ENCODE measurements at places on chromosomes 7 and 10.
A peak's percentile ranks its signal among the peaks of the same experiment; 100 is the strongest.

DNA sequence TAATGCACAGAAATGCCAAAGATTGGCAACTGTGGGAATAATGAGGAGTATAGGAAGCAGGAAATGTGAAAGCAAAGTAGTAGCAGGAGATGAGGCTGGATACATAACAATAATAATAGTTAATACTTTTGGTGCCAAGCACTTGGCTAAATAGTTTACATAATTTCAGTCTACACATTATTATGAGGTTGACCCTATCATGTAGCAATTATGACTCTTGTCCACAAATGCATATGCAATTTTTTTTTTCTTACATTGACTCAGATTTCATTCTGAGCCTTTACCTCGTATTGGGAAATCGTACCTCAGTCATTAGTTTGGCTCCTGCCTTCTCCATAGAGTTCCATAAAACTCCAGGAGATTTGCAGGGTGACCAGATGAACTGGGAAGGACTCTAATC is 219.9 kb downstream of the SUGCT start:
- DNase-seq, result no peak

- no peak for DNase-seq
Observed at GRCh38 chr7:148191391-148192065, 399.0 kb upstream of the C7orf33 start.

GRCh38 chr7:23713285-23714149 is 3.5 kb downstream of the STK31 start:
- DNase-seq, result no peak

- no peak for DNase-seq
Observed at GRCh38 chr7:116128139-116128538, 82.2 kb upstream of the TES start.

DNA sequence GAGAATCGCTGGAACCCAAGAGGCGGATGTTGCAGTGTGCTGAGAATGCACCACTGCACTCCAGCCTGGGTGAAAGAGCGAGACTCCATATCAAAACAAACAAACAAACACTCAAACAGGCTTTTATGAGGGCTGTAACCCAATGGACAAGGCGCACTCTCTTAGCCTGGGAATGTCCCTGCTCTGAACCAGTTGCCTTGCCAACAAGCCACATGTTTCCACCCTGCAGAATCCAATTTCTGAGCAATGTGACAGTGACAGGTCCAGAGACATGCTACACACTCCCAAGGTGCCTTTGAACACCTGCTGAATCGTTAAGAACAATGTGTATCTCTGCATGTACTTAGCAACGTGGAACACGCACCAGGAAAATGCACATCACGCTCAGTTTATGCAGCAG is 186.8 kb upstream of the AUTS2 start:
- DNase-seq, result no peak

DNA sequence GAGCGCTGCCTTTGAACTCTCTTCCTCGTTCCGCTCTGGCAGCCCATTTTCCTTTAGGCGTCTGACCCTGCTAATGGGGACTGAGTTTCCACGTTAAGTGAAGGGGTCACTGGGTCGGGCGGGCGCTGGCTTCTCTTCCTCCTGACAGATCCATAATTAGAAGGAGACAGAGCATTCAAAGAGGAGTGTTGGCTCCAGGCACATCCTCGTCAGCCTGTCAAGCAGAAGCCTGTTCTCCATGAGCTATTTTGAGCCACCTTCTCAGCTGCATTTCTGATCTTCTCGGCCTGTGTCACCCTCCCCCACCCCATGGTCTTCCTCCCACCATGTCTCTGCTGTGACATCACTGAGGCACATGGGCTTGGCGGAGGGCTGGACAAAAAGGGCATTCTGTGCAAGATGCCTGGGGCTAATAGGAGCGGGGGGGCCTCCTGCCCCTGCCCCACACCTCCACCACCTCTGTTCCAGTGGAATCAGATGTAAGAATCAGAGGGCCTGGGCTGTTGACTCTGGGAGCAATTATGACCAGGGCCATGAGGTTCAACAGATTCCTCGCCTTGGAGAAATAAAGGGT is 248.1 kb downstream of the PLXNA4 start:
- DNase-seq, result no peak

GRCh38 chr10:97325754-97326153 is 6.7 kb downstream of the FRAT1 start:
- DNase-seq, result no peak

DNA sequence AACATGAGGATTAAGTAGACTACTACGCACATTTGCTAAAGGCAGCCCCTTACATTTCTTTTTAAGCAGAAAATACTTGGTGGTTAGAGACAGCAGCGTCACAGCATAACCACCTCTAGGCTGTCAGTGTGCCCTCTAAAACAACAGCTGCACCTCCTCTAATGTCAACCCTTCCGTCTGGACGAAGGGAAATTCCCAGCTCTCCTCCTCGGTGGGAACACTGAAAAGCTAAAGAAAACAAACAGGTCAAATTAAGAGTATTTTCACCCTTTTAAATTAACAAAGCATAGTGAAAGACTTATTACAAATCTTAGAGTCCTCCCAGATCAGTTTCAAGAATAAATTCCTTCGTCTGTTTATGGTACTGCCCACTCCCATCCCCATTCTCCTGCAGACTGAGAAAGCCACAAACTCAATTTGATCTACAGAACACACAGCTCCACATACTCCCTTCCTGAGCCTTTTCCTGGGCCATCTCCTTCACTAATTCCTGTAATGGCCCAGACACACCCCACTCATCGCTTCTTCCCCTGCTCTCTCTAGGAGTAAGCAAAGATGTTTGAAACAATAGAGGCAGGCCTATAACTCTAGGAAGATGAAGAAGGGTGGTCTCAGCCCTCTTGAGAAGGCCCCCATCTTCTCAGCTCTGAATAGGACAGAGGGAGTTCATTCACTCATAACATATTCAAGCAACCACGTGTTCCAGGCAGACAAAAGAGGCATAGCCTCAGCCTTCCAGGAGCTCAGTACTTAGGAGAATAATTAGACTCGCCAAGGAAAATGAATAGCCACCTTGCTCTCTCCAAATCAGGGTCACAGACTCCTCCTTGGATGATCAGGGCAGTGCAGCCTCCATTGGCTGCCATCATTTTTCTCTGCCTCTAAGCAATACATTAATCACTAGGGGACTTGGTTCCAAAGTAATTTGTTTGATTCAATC is 47.5 kb upstream of the HNRNPH3 start:
- no peak for DNase-seq

GRCh38 chr7:3399858-3400257 is 98.8 kb downstream of the SDK1 start:
- no peak for DNase-seq

DNA sequence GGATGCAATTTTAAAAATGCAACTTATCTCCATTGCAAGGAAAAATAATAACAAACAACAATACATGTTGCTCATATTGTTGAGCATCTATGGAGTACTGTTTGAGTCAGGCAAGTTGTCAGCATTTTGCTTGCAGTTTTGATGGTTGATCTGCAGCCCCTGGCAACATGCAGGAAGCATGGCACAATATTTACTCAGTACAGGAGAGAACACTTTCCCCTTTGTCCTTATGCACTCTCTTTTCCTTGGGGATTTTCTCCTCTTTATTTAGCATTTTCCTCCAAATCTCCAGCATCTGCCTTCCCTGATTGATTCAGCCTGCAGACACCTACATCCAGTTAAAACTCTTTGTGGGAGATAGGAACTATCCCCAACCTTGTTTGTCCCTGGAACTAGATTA is 620.5 kb upstream of the LRRN3 start:
- DNase-seq, result no peak

GRCh38 chr10:21130108-21130507 is 233.0 kb upstream of the NEBL start:
- no peak for DNase-seq

GRCh38 chr7:130733931-130734814 is at the start of gene KLF14:
Gene KLF14 (minus strand): TSS chr7:130734207. CDS start chr7:130734033, 174 bp downstream.
- DNase-seq, result peak; percentile 24

DNA sequence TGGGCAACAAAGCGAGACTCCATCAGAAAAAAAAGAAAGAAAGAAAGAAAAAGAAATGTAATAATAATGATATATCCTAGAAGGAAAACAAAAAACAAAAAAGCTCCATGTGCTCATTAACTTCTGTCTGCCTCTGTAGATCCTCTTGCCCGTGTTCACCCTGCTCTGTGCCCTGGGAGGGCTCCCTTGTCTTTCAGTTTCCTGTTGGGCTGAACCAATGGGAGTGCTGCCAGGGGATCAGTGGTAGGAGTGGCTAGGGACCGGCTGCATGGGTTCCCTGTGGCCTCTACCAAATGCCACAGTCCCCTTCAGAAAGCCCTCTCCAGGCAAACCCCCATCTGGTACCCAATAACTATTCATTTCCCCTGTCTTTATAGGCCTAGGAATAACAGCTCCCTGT is 51.8 kb upstream of the PARD3 start:
- DNase-seq, result no peak

- DNase-seq, result no peak
Observed at GRCh38 chr10:73812657-73813056, 1.3 kb upstream of the NDST2 start.

GRCh38 chr10:73879296-73880173 is 5.2 kb upstream of the CAMK2G start:
- peak; percentile 85 for DNase-seq

DNA sequence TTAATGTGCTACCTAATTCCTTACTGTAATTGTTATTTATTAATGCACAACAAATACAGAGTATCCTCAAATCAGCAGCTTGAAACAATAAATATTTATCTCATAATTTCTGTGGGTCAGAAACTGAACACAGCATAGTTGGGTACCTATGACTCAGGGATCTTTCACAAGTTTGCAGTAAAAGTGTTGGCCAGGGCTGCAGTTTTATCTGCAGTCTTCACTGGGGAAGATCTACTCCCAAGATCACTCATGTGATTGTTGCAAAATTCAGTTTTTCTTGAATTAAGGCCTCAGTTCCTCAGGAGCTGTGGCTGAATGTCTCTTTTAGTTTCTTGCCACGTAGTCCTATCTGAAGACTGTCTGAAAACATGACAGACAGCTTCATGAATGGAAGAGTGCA is 237.8 kb downstream of the ZWINT start:
- DNase-seq, result no peak
